ENCODE measurements at places on chromosomes 16 and 17. TPM values are rescaled to one million over a fixed set of nuclear protein-coding genes. Genes with fewer than 3 reads are reported as not detected.

- no peak for DNase-seq
Measured at GRCh38 chr16:66206363-66206762, 160.1 kb upstream of the CDH5 start.

- DNase-seq: no peak
Measured at GRCh38 chr16:15879255-15879811, 9.1 kb downstream of the CEP20 start.

- no peak for DNase-seq
Measured at GRCh38 chr16:54055864-54056263, 230.7 kb downstream of the IRX3 start.

DNA sequence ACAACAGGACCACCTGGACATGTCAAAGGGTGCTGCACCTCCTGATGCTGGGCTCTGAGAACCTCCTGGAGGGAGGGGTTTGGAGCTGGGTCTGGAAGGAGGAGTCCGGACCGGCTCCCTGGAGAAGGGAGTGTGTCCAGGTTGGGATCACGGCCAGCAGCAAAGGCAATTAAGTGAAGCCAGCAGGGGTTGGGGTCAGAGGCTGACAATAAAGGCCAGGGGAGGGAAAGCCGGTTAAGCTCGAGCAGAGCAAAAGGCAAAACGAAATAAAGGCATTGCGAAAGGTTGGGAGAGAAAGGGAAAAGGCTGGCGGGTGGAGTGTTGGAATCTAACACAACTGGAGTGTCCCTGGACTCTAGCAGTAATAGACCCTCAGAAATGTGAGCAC, 992 bp upstream of the CACNG4 start:
- peak; percentile 30 for DNase-seq

DNA sequence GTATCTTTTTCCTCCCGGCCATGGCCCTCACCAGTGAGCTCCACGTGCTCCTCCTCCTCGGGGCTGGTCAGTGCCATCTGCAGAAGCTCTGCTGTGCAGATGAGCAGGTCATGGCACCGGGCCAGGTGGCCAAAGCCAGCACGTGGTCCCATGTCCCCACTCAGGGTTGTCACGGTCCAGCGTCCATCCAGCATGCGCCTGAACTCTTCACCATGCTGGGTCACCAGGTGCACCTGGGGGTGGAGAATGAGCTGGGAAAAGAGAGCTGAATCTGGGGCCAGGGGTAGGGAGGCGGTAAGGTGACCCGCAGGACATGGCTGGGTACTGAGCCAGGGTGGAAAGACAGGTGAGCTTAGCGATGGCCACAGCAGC, 1.3 kb downstream of the DHX58 start:
- DNase-seq: no peak

DNA sequence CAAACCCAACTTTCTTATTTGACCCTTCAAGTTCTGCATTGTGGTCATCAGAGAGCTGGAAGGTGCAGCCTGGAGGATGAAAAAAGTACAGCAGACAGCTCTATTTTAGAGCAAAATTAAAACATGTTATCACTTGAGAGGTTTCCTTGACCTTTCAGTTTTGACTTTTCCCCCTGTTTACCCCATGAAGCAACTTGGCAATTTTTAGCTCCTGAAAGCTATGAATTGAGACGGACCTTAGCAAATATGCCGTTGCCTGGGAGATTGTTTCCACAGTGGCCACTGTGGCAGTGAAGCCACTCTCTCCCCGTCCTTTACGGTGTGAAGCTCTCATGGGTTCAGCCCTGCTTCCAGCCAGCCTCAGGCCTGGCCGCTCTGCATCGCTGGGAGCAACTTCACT, 398.6 kb downstream of the CPPED1 start:
- DNase-seq: no peak

DNA sequence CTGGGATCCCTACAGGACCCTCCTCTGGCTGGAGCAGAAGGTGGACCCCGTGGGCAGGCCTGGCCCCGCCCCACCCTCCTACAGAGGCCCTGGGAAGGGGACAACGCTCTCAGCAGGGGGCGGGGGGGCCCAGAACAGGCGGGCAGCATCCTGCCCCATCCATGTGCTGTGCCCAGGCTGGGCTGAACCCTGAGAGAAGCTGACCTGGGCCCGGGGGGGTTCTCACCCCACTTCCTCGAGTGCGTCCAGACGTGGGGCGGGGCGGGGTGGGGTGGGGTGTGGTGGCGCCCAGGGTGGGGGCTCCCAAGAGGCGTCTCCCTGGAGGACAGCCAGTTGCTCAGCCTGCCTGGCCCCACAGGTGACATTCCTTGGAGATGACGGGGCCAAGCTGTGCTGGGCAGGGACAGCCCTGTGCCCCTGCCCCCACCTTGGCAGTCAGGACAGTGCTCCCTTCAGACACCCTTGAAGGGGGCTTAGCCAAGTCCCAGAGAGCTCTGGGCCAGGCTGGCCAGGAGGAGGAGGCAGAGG, 390 bp upstream of the UNC13D start:
- DNase-seq: peak; percentile 13

- DNase-seq: peak; percentile 46
Measured at GRCh38 chr17:39950871-39951348, 11.9 kb upstream of the GSDMA start.

- DNase-seq: no peak
Measured at GRCh38 chr17:27244011-27244410, 49.9 kb upstream of the WSB1 start.

GRCh38 chr16:80079072-80079471, 461.7 kb upstream of the DYNLRB2 start:
- no peak for DNase-seq

Gene DNAH17
- total RNA-seq: 1.3 TPM

Gene ARHGDIG
- total RNA-seq: 13.8 TPM

Data from glutamatergic neuron (in vitro differentiated cells).